ENCODE measurements at places on chromosomes 11 and 22. TPM values are rescaled to one million over a fixed set of nuclear protein-coding genes. Genes with fewer than 3 reads are reported as not detected.

GRCh38 chr11:95232666-95233065 is 1.7 kb upstream of the SESN3 start:
- no peak for DNase-seq

Gene HEPACAM
- total RNA-seq: 0.06 TPM

- no peak for DNase-seq
These were observed 108.7 kb upstream of the SNX19 start for GRCh38 chr11:131025020-131025419.

DNA sequence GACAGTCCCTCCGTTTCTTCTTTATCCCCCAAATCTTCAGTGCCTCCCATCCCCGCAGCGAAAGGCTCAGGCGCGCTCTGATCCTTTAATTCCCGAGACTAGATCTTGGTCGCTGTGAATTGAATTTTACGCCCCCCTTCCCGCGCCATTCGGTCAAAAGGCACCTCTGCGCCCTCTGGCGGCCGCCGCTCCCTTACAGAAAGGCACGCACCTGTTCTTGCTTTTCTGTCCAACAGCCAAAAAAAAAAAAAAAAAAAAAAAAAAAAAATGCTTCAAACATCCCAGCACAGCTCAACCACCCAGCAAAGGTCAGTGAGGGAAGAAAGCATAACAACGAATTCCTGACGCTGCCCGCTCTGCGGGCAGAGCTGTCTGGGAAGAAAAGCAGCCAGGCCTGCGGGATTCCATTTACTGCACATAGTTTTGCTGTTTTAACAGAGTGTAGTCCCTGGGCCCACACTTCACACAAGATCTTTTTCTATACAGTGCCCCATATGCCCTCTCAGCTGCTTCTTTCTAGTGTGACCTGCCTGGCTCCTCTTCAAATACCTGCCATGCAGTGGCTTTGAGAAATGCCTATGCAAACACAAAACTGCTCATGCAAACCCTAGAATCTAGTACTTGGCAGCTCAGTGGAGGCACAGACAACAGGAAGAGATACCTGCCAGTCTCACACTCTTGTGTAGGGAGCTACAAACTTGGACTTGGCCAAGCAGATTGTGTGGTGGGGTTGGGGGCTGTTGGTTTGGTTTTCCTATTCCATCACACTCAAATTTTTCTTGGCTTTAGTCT is 1.3 kb upstream of the ESAM start:
- peak; percentile 66 for DNase-seq

- no peak for DNase-seq
These were observed 5.7 kb upstream of the FLI1 start for GRCh38 chr11:128688031-128688713.
